Stimulated activated CD4-positive, alpha-beta T cell treated with anti-CD3 and anti-CD28 coated beads, Interleukin-1b, Interleukin-23, amount 100 ng/mL, for 1 hour (primary cell): ENCODE measurements at places on chromosomes 3 and 15.

DNA sequence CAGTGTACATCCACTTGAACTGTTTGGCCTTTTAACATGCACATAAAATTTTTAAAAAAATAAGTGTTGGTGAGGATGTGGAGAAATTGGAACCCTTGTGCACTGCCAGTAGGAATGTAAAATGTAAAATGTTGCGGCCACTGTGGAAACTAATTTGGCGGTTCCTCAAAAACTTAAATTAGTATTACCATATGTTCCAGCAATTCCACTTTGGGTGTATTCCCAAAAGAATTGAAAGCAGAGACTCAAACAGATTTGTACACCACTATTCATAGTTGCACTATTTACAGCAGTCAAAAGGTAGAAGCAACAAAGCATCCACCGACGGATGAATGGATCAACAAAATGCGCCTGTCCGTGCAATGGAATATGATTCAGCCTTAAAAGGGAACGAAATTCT, 55.2 kb upstream of the SEC61A1 start:
- DNase-seq = no peak

DNA sequence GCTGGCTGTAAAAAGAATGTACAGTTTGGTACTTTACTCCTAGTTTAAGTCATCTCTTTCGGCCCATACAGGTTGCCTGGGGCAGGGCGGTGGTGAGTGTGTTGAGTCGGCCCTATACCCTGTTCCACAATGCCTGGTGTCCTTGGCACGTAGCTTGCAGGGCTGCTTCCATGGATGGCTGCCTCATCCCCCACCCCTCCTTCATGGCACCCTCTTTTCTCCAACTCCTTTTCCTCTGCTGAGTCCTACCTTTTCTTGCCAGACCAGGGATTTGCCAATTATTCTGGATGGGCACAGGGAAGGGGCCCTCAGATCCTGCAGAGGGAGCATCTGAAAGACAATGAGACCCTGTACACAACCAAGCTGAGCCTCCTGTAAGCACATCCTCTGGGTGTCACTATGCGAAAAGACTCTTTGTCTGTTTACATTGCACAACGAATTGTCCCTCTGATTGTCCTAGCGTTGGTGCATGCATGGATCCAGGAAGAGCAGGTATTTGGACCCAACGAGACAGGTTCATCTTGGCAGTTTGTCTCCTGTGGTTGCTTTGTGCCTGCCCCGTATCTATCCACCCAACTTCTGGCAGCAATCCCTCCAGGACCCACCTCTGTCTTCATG, 73.6 kb upstream of the CGNL1 start:
- no peak for DNase-seq

- no peak for DNase-seq
Measured at GRCh38 chr3:182201456-182202168, 489.9 kb downstream of the SOX2 start.

DNA sequence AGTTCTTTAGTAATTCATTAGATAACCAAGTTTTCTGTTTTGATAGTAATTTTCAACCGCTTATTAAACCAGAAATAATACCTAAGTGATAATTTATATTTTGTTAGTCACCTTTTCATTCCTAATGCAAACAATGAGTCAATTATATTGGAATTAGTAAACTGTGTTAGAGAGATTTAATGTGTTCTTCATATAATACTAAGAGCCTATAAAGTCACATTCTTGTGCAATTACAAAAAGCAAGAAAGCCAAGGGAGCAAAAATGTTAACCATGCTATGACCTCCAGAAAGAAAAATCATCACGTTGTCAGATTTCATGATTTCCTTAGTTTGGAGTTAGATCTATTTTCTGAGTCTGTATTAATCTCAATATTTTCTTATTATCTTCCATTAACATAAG, 108.8 kb upstream of the SAMMSON start:
- DNase-seq = no peak

DNA sequence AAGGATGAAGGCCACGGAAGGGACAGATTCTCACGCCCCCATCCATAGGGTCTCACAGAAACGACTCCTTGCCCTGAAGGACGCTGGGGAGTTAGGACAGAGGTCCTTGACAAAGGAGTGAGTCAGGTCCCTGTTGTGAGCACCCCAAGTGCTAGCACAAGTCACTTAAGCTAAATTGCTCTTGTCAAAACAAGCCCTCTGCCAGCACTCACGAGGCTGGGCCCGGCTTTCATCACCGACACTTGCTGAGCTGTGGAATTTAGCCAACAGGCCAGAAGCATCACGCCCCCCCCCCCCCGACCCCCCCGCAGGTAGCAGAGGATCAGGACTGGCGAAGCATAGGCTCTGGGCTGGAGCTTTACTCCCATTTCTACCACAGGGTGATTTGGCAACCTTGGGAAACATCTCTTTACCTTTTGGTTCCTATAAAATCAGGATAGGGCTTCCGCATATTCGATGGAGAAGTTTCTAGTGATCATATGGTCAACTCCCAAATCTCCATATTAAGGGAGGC, 75.4 kb downstream of the ADCY5 start:
- DNase-seq = no peak

- no peak for DNase-seq
Measured at GRCh38 chr15:99059010-99059981, 45.6 kb upstream of the SYNM start.

- DNase-seq = no peak
Measured at GRCh38 chr3:36394176-36394575, 13.9 kb downstream of the STAC start.

DNA sequence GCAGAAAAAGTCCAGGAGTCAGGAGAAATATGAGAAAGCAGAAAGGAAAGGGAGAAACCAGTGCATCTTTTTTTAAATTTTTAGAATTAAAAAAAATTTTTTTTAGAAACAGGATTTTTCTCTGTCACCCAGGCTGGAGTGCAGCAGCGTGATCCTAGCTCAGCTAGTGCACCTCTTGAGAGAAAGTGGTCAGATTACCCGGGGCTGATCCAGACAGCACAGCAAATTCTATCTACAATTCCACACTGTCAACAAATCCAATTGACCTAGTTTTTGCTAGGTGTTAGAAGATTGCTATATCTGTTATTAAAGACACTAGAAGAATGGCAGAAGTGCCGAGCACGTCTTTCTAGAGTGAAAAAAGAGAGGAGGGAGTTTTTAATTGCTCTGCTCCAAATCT, 117.3 kb downstream of the RFTN1 start:
- DNase-seq = no peak

- DNase-seq = peak; percentile 49
Measured at GRCh38 chr3:50550079-50550736, 17.3 kb downstream of the C3orf18 start.

GRCh38 chr15:61871926-61872522, 188.2 kb downstream of the VPS13C start:
- DNase-seq = no peak

DNA sequence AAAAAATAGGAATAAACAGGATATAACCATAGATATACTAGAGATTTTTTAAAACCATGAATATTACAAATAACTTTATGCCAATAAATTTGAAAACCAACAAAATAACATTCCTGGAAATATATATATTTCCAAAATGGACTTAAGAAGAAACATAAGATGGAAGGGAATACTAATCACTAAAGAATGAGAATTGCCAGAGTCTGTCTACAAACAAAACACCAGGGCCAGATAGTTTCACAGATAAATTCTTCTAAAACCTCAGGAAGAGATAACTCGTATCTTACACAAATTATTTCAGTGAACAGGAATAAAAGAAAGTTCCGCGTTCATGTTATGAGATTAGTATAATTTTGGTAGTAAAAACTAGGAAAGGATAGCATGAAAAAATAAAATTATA, 107.3 kb downstream of the HERC1 start:
- DNase-seq = no peak

GRCh38 chr3:142963516-142964448, at the start of gene PAQR9:
Gene PAQR9 (minus strand): TSS chr3:142963674. CDS start chr3:142963336, 338 bp downstream.
- DNase-seq = no peak

GRCh38 chr3:141368062-141368924, at the start of gene ZBTB38:
Gene ZBTB38 (plus strand): TSS chr3:141368504. CDS start chr3:141442389, 73,885 bp downstream.
- DNase-seq = no peak

DNA sequence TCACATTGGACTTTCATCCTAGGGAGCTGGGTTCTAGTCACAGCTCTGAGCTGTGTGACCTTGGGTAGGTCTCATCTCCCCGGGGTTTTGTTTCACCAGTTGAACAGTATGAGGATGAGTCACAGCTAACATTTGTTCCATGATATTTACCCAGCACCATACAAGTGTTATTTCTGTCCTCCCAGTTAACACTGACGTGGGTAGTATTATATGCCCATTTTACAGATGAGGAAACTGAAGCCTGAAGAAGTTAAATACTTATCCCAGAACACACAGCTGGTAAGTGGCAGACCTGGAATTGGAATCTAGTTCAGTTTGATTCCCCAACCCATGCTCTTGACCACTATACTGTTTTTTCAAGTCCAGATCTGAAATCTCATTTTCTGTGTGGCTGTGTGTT, 908 bp upstream of the RARB start:
- DNase-seq = no peak

DNA sequence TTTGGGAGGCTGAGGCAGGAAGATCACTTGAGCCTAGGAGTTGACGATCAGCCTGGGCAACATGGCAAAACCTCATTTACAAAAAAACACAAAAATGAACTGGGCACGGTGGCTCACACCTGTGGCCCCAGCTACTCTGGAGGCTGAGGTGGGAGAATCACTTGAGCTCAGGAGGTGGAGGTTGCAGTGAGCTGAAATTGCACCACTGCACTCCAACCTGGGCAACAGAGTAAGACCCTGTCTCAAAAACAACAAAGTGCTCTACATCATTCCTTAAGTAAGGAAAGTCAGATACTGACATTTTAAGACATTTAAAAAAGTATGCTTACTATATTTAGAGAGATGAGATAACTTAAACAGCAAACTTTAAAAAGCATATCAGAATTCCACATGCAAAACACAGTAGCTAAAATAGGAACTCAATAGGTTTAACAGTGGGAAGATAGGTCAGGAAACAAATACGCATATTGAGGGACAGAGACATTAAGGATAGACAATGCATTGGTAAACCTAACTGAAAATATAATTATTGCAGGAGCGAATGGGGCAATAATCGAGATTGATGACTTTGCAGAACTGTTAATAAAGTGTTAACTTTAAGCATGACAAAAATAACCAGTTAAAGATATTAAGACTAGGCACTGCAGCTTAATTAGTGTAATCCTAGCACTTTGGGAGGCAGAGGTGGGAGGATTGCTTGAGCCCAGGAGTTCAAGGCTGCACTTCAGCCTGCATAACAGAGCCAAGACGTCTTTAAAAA, 32.1 kb downstream of the MORF4L1 start:
- no peak for DNase-seq

GRCh38 chr15:94509259-94509658, 277.9 kb downstream of the MCTP2 start:
- no peak for DNase-seq

GRCh38 chr15:64009798-64010261, 36.5 kb downstream of the DAPK2 start:
- DNase-seq = peak; percentile 34

- DNase-seq = no peak
Measured at GRCh38 chr15:101827257-101827656, 15.3 kb downstream of the OR4F15 start.

- DNase-seq = no peak
Measured at GRCh38 chr3:83513677-83514076, 1445.1 kb upstream of the CADM2 start.

DNA sequence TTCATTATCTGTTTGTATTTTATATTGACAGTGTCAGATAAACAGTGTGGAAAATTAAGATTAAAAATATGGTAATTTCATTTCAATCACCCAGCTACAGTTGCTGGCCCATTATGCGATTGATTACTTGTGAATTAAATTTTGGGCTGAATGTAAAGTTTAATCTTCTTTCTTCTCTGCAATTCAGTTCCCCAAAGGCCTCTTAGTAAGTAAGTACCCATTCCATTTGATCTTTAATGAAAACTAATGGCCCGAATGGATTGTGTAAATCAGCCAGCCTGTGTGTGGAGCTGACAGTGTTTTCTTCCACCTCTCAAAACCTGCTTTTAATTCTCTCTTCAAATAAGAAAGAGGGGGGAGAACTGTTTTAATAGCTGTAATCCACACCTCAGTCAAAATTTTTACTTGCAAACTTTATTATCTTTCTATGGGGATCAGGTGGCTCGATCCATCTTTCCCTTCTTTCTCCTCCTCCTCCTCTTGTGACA, 307.1 kb downstream of the IL20RB start:
- DNase-seq = no peak

DNA sequence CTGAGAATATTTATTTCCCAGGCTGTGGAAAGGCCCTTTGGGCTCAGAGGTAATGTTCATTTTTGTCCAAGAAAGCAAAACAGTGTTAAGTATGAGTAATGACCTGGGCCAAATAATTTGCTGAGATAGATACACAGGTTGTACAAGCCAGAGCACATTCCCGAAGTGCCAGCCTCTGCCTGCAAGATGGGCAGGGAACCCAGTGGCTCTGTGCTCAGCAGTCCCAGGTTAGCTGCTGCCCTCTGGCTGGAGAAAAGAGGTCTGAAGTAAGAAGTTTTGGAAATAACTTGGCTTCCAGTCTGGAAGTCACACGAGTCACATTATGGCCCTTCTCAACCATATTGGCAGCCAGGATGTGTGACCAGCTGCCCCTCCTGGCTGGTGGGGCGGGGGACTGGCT, 20.2 kb downstream of the MYZAP start:
- no peak for DNase-seq

GRCh38 chr3:158846803-158847451, 45.1 kb downstream of the MFSD1 start:
- no peak for DNase-seq

DNA sequence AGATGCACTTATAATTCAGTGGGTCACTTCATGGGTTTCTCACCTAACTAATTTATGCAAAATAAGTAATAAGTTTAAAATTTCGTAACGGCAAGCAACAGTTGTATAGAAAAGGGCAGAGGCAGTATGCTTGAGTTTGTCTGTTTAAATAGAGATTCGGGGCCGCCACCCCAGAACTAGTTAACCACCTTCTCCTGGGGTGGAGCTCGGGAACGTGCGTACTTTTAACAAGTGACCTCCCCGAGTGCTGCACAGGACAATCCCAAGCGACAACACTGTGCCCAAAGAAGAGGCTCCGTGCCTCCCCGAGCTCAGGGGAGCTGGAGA, 439 bp downstream of the SSR3 start:
- DNase-seq = no peak

GRCh38 chr15:63243776-63244175, 33.6 kb upstream of the APH1B start:
- no peak for DNase-seq

- DNase-seq = no peak
Measured at GRCh38 chr15:77312523-77312922, 107.4 kb downstream of the PEAK1 start.

GRCh38 chr3:170162630-170163029, 18.9 kb downstream of the PHC3 start:
- no peak for DNase-seq

DNA sequence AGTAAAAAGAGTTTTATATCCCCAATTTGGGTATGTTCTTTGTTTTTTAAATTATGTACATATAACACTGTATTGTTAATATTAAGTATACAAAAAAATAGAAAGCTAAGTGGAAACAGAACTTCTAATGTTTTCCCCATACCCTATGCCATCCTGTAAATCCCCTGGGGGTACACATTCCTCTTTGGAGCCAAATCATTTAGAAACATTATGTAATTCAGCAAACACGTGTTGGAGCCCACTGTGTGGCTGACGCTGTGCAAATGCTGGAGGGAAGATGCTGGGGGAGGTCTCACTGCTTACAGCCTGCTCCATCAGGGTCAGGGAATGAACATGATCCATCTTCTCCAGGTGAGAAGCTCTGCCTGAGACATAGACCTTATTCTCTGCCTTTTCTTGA, 52.8 kb downstream of the CRTC3 start:
- no peak for DNase-seq
